ENCODE measurements at places on chromosomes 7 and 10.

DNA sequence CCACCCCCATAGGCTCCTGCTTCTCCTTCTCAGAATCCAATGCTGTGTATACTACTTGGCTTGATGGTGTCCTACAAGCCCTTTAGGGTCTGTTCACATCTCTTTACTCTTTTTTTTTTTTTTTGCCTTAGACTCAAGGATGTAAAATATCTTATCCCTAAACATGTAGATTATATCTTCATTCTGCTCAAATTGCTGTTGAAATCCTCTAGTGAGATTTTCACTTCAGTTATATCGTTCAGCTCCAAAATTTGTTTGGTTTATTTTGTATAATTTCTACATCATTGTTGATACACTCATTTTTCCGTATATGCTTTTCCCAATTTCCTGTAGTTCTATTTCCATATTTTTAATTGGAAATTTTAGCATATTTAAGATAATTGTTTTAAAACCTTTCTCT is 1.8 kb upstream of the AKR1C3 start:
- no peak for DNase-seq

GRCh38 chr7:46139079-46139478 is 218.0 kb upstream of the IGFBP3 start:
- DNase-seq: peak; percentile 40

- DNase-seq: peak; percentile 94
Measured at GRCh38 chr7:64665980-64666662, at the start of gene ZNF107. Gene ZNF107 (plus strand): TSS chr7:64666133. CDS start chr7:64666283, 150 bp downstream.

DNA sequence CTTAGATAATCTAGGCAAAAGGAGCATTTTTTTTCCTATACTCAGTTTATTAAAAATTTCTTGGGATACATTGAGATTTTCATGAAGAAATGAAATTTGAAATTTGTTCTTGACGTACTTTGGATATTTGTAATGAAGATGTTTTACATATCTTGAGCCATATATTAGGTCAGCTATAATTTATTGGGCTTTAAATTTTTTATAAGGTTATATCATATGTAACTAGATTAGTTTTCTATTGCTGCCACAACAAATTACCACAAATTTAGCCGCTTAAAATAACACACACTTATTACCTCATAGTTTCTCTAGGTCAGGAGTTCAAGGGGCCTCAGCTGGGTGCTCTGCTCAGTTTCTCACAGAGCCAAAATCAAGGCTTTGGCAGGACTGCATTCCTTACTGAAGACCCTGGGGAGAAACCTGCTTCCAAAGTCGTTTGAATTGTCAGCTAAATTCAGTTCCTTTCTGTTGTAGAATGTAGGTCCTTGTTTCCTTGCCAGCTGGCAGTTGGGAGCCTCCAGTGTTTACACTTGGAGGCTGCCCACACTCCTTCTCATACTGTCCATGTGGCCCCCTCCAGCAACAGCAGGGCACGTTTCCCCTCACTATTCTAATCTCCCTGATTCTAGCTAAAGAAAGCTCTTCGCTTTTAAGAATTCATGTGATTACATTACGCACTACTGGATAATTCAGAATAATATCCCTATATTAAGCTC is 42.6 kb upstream of the DNAH11 start:
- DNase-seq: no peak

- no peak for DNase-seq
Measured at GRCh38 chr7:68258609-68259008, 1262.0 kb downstream of the TYW1 start.

DNA sequence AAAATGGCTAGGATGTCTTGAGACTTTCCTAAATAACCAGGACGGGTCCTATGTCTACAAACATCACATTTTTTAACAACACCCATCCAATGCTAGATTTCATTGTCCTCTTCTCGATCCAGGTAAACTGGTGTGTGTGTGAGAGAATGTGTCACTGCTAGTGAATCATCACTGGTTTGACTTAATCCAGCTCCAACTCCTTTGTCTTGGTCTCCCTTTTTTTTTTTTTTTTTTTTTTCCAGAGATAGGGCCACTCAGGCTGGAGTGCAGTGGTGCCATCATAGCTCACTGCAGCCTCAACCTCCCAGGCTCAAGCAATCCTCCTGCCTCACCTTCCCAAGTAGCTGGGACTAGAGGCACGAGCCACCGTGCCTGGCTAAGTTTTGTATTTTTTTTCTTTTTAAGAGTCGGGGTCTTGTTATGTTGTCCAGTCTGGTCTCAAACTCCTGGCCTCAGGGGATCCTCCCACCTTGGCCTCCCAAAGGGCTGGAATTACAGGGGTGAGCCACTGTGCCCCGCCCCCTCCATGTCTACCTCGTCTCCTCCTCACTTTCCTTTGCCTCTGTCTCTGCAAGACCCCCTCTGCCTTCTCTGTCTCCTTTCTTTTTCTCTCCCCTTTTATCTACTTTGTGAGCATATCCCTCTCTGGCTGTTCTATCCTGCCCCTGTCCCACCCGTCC is 2.2 kb upstream of the UFSP1 start:
- peak; percentile 44 for DNase-seq
